ENCODE measurements at places on chromosomes 12 and 14.

DNA sequence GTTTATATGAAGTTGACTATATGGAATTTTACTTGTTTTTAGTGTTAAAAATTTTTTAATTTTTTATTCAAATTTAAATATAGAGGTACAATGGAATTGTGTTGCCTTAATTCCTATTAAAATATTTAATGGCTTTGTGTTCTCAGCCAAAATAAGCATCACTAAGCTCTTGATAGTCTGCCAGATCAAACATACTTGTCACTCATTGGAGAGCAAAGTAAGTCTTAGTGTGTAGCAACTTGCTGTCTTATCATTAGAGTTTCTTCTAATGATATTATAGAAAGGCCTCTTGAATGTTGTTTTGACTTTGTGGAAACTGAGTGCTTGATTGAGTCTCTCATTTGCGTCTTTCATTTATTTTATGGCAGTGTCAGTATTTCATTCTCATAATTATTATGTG, 10.7 kb downstream of the SFSWAP start:
- DNase-seq = no peak

DNA sequence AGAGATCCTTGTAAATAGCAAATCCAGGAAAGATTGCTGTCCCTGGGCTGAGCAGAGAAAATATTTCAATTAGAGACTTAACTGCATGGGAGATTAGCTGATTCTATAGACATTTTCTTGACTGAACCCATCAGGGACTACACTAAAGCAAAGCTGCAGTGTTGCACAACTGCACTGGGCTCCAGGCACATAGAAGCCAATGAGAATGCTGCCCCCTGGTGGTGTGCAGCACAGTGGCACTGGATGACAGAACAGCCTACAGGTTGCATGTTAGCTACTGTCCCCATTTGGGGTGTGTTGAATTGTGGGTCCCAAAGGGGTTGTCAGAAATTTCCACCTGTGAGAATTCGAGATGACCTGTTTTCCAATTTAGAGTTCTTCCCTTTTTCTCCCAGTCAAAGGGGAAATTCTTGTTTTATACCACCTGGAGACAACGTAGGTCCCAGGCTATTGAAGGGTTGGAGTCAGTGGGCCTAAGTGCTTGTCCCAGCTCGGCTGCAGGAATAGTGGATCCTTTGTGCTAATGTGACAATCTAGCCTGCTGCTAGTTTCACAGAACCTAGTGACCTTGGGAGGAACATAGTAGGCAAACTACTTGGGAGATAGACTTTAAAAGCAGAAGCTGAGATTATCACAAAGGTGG, 114.7 kb downstream of the SLC8A3 start:
- DNase-seq = no peak

GRCh38 chr12:121803861-121804416, at the start of gene SETD1B:
Gene SETD1B, plus strand, starts transcription at chr12:121804009. Its CDS starts 729 bp downstream, at chr12:121804738.
- no peak for DNase-seq

- DNase-seq = no peak
Observed at GRCh38 chr12:47707355-47707754, 1.5 kb upstream of the RPAP3 start.

DNA sequence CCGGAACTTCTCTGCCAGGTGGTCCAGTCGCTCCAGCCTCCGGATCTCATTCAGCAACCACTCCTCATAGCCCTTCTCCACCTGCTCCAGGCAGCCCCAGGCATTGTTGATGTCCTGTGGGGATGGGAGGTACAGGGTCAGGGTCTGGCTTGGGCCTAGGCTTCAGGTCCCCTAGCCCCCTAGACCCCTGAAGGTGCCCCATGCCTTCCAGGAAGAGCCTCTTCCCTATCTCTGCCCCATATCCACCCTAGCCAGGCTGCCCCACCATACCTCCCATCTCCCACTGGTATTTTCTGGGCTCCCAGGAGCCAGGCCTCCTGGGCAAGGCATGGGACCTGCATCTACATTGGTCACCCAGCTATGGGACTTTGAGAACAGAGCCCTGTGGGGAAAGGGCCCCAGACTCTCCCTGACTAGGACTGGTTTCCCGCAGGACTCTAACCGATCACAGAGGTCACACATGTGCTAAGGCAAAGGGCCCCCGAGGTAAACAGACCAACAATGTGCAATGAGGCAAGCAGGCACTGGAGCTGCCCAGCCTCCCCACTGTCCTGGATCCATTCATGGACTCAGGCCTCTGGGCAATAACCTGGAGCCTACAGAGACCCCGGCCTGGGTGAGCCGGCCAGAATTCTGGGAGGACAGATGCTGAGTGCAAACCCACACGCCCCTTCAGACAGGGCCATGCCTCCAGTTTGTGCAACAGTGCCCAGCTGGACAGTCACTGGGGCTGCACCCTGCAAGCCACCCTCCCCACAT, 88.8 kb downstream of the ACTN1 start:
- DNase-seq = no peak

GRCh38 chr12:101915841-101916240, 38.5 kb downstream of the DRAM1 start:
- no peak for DNase-seq

GRCh38 chr12:127559349-127560040, 707.5 kb upstream of the TMEM132C start:
- no peak for DNase-seq

- no peak for DNase-seq
Observed at GRCh38 chr14:102779084-102779462, 1.8 kb downstream of the TRAF3 start.

GRCh38 chr12:51036279-51036678, 10.1 kb upstream of the SLC11A2 start:
- no peak for DNase-seq

DNA sequence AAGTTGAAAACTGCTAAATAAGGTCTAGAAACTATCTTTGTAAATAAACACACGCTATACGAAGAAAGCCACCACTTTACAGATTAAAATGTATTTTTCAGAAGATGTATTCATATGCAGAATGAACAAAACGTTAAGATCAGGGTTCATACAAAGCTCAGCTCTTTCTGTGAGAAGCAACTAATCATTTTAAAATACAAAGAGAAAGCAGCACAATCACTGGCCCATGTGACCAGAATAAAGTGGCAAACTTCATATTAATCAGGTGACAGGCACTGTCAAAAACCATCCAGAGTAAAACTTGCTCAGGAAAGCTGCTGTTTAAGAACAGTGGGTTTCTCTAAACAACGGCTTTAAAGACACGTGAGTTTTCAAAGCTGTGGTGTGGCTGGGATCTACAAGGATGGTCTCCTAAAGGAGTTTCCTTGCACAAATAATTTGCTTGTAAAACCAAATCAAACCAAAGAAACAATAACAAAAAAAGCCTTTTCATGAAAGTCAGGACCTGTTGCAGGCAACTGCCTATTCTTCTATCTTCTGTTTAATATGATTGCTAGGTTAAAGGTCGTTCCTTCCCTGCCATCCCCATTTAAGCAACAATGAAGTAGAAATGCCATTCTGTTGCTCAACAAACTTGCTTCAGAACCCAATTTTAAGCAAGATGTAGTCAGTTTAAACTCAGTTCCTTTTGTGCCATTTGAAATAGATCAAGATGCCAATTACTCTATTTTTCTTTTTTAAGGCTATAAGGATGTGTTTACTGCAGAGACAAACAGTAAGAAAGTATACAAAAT, 22.3 kb downstream of the SEL1L start:
- no peak for DNase-seq

DNA sequence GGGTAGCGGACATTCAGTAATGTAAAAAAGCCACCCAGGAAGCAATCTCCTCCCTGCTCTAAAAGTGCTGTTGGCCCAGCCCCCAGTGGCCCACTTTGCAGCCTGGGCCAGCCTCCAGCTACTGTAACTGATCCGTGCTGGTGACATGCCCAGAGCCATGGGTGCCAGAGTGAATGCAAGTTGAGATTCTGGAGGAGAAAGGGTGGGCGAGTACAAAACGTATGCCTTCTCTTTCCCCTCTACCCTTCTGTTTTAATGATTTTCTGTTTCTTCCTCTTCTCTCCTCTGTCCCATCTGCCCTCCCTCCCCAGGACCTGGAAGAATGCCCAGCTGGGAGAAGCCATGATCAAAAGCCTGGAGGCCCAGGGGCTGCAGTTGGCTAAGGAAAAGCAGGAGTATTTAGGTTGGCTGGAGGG, 16.9 kb downstream of the PLEKHD1 start:
- DNase-seq = no peak

DNA sequence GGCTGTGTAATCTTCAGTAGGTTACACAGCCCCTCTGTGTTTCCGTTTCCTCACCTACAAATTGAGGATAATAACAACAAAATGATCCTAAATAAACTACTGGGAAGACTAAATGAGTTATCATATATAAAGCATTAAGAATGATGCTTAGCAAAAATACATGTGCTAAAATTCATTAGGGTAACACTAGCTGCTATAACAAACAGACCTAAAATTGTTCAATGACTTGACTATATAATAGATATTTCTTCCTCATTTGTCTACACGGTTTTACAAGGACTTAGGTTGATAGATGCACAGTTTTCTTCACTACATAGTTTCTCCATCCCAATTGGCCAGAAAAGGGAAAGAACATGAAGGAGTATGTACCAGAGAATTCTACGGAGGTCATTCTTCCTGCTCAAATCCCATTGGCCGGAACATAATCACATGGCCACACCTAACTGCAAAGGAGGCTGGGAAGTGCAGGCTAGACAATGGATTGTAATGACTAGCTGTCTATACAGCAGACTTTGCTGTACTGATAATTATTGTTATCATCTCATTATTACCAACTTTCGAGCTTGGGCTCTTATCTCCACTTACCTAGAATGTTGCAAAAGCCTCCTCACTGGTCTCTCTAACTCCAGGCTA, 223.5 kb upstream of the NUDT4 start:
- DNase-seq = no peak

DNA sequence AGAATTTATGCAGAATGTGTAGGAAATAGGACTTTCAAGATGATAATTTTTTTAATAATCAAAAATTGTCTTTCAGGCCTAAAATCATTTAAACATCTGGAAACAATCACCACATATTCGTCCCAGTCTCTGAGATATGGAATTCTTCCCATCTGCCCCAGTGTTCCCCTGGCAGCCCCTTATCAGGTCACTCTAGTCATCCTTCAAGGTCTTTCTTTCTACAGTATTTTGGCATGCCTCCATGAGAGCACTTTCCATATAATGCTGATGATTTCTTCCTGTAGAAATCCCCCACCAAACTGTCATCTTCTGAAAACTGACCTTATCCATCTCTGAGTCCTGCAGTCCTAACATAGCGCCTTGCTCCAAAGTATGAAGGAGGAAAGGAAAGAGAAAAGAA, 422.1 kb downstream of the RPS29 start:
- DNase-seq = no peak

DNA sequence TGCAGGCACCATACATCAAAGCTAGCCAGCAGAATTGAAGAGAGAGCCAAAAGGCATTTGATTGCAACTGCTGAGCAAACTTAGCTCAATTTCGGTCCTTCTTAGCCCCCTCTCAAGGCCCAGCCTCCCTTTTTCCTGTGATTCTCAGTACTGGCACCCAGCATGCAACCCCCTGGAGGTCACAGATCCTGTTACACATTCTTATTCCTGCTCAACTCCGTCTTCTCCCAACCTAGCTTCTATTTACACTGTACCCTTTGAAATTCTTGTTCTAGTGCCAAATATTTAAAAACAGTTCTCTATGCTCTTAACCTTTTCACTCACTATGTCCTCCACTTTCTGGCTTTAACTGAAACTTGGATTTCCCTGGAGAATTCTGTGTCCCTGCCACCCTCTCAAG, 131.3 kb upstream of the CPSF6 start:
- DNase-seq = no peak

DNA sequence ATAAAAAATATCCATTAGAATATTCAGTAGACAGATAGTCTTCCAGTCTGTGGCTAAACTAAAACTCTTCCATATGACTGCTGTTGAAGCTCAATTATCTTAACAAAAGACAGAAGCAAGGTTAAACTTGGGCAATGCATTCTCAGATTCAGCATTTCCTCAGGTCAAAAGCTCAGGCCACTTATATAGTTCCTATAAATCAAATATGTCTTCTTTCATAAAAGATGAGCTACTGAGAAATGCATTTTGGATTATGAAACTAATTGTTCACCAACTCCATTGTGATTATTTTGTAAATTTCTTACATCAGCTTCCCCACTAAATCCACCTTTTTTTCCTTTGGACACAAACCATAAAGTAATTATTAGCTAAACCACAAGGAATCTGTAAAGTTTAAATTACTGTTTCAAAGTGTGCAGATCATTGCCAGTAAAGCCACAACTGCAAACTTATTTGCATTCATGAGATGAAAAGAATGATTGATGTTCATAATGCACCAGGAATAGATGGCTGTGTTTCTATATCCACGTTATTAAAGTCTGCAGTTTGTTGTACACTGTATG, 224.4 kb downstream of the FBXL14 start:
- no peak for DNase-seq

DNA sequence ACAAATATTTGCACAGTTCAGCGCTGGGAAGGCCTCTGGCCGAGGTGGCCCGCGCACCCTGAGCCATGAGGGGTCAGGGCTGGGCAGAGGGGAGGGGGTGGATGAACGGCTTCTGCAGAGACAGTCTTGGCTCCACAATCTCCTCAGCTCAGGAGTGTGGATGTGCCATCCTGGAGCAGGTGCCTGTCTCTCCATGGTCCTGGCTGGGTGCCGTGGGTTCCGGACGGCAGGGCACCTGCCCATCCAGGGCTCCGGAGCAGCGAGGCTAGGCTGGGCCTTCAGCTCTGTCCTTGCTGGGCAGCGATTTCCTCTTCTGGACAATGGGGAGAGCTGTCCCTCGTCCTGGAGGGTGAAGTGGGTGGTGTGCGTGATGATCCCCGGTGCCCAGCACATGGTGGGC, 55.6 kb downstream of the KIF26A start:
- no peak for DNase-seq

GRCh38 chr12:103824845-103825244, 16.2 kb downstream of the NT5DC3 start:
- DNase-seq = no peak

DNA sequence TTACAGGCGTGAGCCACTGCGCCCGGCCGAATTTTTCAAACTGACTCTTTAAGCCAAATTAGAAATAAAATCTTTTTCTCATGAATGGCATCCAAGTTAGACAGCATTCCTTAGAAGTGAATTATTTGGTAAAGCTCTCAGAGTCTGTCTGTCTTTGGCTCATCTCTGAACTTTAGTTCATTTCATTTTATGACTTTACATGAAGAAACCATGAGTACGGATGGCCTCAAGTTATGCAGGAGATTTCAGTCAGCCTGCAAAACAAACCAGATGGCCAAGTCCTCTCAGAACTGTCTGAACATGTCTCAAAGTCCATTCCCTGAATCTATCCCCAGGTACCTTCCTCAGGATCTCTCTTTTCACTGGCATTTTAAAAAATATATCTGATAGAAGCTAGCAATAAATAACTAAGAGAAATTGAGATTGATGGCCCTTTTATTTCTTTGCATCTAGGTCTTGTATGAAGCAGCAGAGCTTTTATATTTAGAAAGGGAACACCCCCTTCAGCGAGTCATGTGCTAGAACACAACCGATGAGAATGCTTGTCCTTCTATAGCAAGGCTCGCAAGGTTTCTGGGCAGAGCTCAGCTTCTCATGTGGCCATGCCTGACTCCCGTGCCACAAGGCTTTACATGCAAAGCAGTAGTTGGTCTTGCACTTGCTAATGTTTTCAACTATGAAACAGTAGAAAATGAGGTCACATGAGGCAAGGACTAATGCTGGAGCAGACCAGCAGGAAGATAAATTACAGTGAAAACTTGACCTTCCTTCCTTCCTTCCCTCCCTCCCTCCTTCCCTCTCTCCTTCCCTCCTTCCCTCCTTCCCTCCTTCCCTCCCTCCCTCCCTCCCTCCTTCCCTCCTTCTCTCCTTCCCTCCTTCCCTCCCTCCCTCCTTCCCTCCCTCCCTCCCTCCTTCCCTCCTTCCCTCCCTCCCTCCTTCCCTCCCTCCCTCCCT, 125.0 kb downstream of the AKAP6 start:
- no peak for DNase-seq

- DNase-seq = no peak
Observed at GRCh38 chr12:112906712-112907414, at the start of gene OAS1. Gene OAS1, plus strand, starts transcription at chr12:112906962. Its CDS starts 78 bp downstream, at chr12:112907040.

- DNase-seq = no peak
Observed at GRCh38 chr14:61034416-61035120, 53.5 kb downstream of the SLC38A6 start.
